ENCODE measurements at places on chromosomes 1 and 21.
A peak's percentile ranks its signal among the peaks of the same experiment; 100 is the strongest.

- DNase-seq = no peak
Observed at GRCh38 chr21:32246571-32247140, 32.2 kb downstream of the MIS18A start.

DNA sequence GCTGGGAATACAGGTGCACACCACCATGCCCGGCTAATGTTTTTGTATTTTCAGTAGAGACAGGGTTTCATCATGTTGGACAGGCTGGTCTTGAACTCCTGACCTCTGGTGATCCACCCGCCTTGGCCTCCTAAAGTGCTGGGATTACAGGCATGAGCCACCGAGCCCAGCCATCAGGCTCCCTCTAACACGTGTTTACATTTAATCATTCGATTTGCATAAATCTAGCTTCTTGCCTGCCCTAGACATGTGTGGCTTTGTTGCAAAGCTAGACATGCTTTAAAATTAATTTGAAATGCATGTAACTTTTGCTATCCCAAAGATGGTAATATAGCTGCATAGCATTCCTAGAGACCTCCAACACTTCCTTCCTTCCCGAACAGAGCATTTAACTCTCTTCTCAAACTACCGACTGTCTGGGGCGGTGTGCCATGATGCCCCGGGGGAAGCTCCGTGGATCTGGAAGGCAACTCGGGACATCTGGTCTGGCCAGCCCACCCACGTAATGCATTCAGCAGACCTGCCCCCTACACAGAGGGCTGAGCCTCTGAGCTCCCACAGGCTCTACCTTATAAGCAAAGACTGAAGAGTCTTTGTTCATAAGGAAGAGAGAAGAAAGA is 34.6 kb upstream of the NID1 start:
- DNase-seq = no peak

GRCh38 chr1:53349968-53350852 is 22.3 kb upstream of the LRP8 start:
- DNase-seq = no peak

DNA sequence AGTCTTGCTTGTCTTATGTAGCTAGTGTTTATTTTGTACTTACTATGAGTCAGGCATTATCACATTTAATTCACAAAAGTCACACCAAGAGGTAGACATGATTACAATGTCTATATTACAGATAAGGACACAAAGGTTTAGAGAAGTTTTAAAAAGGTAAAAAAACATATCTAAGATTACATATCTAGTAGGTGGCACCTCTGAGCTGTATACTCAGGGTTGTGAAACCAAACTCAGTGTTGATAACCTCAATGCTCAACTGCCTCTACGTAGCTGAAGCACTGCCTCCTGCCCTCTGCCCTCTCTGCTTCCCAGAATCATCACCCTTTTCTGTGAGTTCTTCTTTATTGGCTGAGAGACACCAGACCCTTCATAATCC is 431.3 kb downstream of the DISC1 start:
- DNase-seq = no peak

GRCh38 chr21:31064803-31065202 is 26.5 kb upstream of the KRTAP19-8 start:
- no peak for DNase-seq

- DNase-seq = no peak
Observed at GRCh38 chr1:6730880-6731279, 29.3 kb upstream of the DNAJC11 start.

- DNase-seq = no peak
Observed at GRCh38 chr1:229964281-229964680, 102.8 kb upstream of the GALNT2 start.

GRCh38 chr1:92975551-92976232 is 14.4 kb upstream of the DIPK1A start:
- no peak for DNase-seq

DNA sequence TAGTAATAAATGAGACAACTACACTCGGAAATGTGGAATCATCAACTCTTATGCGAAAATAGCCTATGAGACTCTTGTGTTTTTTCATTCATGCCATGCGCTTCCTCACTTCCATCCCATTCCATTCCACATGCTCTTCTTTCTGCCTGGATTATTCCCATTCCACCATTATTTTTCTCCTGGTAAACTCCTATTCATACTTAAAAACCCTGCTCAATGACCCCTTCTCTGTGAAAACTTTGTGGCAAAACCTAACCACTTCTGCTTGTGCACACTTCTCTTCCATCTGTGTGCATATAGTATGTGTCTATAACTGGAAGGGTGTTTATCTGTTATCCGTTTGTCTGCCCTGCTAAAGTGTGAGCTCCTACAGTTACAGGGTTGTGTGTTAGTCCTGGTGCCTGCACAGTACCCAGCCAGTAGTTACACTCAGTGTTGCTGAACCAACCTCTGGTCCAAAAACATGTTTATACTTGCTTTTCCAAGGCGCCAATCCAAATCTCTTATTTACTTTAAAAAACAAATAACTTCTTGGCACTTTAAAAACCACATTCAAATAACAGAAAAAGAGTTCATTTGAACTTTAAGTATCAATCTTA is 10.7 kb downstream of the EPHX1 start:
- peak; percentile 76 for DNase-seq

- DNase-seq = no peak
Observed at GRCh38 chr1:162919034-162919433, 58.1 kb upstream of the CCDC190 start.

DNA sequence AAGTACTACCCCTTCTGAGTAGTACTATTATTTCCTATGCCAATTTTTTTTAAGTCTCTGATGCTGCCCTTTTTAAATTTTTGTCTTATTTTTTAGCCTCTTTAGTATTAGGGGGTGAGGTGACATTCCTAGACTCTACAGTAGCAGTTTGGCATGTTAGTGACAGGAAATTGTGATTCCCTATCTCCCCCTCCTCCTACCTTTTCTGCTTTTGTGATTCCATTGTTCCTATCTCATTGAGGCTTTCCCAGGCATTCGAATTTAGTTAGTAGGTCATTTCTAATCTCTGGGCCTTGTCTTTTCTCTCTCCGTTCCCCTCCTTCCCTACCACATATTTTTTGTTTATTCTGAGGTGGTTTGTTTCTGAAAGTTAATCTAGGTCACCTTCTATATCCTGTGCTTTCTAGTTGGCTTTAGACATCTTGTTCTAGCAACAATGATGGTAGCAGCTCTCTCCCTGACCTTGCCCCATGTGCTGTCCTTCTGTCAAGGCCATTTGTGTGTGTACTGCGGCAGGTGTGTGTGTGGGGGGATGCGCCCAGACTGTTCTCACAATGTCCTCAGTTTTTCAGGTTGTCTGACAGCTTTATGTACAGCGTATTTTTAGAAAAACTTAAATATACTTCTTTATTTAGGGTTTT is 21.5 kb downstream of the SEMA6C start:
- no peak for DNase-seq

DNA sequence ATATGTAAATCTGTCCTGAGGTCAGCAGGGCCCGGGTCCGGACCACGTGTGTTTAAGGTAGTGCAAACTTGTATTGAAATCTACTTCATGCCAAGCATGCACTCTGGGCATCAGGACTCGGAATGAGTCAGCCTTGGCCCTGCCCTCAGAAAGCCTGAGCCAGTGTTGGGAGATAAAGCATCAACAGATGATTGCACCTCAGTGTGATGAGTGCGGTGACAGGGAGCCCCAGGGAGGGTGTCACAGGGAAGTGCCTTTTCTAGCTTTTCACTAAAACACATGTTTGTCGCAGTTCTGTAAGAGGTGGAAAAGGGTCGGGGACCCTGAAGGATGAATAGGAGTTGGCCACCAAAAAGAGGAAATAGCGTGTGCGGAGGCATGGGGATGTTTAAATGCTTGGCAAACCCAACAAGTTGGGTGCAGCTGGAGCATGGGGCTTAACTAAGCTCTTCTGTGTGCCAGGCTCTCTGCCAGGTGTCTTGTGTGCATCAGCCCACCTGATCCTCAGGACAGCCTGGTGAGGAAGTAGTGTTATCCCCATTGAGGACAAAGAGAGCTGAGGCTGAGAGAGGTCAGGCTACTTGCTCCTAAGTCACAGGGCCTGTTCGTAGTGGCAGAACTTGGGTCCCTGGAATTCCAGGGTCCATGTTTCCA is 48.2 kb upstream of the EPB41 start:
- no peak for DNase-seq

DNA sequence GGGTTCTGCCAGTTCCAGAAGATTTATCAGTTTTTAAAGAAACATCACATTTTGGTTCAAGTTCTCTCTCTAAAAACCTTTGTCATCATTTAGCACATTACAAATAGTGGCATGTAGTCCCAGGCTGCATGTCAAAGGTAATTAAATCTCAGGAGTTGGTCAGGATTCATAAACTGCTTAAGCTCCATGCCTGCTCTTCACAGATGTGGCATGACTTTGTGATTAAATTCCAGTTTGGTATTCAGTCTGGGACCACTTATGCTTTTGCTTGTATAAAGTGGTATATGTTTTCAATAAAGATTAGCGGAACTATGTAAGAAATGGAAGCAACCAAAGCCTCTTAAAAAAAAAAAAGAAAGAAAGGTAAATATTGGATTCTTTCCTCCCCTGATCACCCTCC is 408.0 kb downstream of the DISC1 start:
- DNase-seq = no peak

GRCh38 chr1:51612447-51612961 is 4.4 kb upstream of the OSBPL9 start:
- DNase-seq = no peak

DNA sequence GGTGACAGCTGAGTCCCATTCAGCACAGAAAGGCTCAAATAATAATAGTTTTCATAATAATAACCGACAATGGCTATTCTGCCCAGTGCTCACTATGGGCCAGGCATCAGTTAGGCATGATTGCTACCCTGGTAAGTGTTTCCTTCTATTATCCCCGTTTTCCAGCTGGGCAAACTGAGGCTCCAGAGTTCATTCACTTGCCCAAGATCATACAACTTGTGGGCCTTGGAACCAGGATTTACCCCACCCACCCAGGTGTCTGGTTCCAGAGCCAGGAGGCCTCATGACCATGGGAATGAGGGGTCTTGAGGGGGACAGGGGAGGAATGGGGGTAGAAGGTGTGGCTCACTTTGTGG is 518 bp downstream of the PLOD1 start:
- no peak for DNase-seq

- DNase-seq = no peak
Observed at GRCh38 chr1:219726480-219727272, 113.8 kb upstream of the ZC3H11B start.

GRCh38 chr1:2921970-2922686 is 99.1 kb upstream of the ACTRT2 start:
- no peak for DNase-seq

GRCh38 chr1:5798904-5799303 is 193.3 kb downstream of the NPHP4 start:
- no peak for DNase-seq

DNA sequence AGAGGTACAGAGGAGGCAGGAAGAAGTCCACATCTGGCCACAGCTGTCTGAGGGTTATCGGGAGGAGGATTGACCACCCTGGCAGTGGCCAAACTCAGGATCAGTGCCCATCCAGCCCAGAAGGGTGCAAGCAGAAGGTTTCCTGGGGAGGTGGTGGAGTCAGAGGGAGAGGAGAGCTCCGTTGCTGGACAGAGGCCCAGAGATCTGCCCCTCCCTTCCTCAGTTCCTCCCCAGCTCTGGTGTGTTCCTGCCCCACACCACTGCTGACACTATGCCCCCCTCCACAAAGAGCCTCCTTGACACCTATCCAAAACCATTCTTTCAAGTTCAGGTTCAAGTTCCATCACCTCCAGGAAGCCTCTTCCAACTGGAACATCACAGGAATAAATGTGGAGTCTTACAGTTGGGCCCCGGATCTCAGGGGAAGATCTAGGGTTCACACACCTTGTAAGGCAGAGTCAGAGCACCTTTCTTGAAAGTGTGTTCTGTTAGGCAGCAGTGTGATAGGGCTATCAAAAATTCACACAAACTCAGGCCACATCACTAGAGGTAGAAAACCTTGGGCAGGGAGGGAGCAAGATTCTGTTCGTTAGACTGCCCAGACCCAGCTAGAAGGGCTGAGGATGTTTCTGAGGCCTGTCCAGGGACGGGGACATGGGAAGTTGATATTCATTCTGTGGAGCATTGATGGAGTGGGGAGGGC is 7.4 kb downstream of the LDLRAD1 start:
- no peak for DNase-seq

GRCh38 chr1:203860396-203861025 is 888 bp upstream of the SNRPE start:
- DNase-seq = peak; percentile 85

DNA sequence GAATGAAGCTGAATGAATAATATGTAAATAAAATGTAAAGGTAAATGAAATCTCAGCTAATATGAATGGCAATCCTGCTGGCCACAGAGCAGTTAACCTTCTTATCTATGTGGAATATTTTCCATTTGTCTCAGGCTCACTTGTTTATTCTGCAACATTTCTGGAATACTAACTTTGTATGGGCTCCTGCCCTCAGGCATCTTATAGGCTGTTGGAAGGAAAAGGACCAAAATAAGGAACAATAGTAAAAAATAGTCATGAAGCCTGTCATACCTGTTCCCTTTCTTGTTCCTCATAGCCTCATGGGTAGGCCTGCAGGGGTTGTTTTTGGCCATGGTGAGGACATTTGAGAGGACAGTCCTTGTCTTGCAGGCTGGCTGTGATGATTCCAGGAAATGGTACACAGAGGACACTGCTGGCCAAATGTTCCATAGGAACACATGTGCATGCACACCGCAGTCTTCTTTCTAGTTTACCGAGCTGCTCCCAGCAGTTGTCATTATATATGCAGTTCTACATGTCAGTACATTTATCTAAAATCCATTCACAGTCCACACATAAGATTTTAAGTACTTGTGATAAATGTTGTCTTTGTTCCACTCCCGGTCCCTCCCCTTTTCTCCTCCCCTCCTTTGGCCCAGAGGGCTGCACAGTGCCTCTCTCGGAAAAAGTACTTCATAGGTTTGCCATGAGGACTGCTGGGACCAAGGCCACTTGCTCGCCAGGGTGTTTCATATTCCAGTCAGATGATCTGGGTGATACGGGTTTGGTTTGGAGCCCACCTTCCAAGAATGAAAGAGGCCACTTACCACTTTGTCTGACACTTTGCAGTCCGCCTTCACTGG is 15.2 kb upstream of the KCNQ4 start:
- DNase-seq = no peak

GRCh38 chr1:224302947-224303346 is 27.0 kb downstream of the NVL start:
- no peak for DNase-seq

DNA sequence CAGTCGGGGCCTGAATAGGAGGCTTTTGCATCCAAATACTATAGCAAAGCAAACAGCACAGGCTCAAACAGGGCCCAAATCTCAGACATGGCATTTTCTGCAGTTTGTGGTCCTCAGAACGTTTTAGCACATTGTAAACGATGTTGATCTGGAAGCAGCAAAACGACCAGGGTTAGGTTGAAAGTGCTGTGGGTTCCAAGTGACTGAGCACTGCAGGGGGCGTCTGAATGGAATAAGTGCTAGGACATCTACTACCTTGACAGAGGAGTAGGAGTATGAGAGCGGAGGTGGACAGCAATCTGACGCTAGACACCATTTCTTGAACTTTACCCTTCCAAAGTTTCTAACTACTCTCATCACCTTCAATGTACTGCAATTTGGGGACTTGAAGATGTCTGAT is 214.9 kb downstream of the BARHL2 start:
- no peak for DNase-seq

GRCh38 chr1:161177936-161178244 is 583 bp upstream of the B4GALT3 start:
- no peak for DNase-seq

GRCh38 chr21:38443110-38443509 is 55.2 kb downstream of the ERG start:
- no peak for DNase-seq

Measured in prostate gland (tissue), 2 donors.